Stimulated activated CD8-positive, alpha-beta memory T cell treated with anti-CD3 and anti-CD28 coated beads, Interleukin-4, amount 100 ng/mL, for 4 hours (primary cell): ENCODE measurements at places on chromosomes 5 and 9.

DNA sequence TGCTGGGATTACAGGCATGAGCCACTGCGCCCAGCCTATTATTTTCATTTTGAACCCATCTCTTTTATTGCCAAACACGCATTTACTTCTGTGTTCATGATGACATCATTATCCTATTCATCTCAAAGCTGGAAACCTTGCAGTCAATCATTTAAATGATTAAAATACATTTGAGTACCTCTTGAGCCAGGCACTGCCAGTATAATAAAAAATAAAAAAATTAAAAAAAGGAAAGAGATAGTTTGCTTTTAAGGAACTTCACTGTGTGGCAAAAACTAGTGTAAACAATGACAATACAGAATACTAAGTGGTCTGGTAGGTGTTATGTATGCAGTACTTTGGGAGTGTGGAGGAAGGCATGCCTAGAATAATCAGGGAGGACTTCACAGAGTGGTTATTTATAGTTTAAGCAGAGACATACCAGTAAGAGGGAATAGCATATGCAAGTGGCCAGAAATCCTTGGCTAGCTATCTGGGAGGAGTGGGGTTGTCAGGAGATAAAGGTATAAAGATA is 8.6 kb downstream of the NSD1 start:
- DNase-seq = no peak

GRCh38 chr9:105475302-105475701 is 27.5 kb downstream of the FSD1L start:
- DNase-seq = no peak

- peak; percentile 2 for DNase-seq
Observed at GRCh38 chr5:157390551-157391297, 69.3 kb upstream of the NIPAL4 start.

- no peak for DNase-seq
Observed at GRCh38 chr5:175689147-175689991, 31.5 kb downstream of the HRH2 start.

DNA sequence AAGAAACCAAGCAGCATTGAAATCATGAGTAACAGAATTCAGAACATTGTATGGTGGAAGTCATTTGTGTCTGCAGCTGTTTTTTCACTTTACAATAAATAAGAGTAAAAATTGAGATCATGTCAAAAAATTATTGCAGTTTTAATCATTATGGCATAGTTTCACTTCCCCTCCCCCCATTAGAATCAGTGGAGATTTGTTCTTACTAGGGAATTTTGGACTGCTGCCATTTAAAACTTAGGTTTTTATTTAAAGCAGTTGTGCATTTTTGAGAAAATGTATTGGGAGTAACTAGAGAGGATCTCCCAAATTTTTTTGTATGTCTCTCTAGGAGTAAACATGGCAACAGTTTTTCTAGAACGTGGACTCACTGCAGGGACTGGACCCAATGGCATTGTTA is 20.4 kb downstream of the GTF3C4 start:
- no peak for DNase-seq

DNA sequence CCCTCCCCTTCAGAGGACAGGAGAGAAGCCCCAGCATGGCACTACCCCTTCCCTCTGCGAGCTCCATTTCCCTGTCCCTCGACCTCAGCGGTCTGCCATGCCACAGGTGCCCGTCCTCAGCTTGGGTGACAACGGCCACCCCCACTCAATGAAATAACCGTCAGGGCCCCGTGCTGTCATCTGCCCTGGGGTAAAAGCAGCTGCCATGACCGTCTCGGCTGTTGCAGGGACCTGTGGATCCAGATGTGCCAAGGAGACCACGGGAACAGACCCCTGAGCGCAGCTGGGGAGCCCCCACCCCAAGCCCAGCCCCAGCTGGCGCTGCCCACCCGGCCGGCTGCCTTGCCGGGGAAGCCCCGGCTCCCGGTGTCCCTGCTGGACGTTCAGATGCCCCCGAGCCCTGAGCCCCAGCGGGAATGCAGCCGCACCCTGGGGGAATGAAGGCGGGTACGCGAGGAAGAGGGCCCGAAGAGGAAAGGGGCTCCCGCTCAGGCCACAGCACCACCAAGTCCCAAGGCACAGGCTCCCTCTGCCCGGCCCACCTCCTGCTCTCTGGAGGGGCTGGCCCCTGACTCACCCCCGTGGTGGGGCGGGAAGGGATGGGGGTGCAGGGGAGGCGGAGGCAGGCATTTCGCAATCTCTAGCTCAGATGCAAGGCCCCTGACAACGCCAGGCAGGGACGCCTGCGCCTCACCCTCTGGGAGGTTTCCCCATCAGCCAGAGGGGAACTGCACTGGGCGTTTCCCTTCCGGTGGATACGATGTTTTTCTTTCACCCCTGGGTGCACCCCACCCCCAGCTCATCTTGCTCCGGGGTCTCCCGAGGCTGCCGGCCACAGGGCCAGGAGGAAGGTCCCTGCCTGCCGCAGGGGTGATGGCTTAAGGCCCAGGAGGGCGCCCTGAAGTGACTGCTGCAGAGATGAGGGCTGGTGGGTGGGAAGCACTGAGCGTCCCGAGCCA is 49.2 kb downstream of the NACC2 start:
- no peak for DNase-seq
